Fibroblast of villous mesenchyme (primary cell): ENCODE measurements at places on chromosomes 5 and 9. TPM values are rescaled to one million over a fixed set of nuclear protein-coding genes. Genes with fewer than 3 reads are reported as not detected.

- no peak for DNase-seq
Observed at GRCh38 chr9:122420315-122420714, 49.5 kb downstream of the PTGS1 start.

DNA sequence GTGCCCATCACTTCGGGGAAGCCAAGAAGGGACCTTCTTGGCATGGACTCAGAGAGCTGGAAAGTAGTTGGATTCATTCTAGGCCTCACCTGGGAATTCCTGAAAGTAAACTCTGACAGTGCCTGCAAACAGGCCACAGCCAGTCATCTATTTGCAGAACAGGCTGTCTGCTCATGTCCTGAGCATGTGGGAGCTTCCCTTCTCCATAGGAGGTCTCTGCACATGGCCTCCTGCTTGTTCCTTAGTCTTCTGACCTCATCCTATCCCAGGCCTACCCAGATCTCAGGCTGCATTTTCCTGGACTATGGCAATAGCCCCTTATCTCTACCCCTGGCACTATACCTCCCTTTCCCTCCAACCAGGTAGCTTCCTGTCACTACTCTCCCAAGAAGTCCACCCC, 67.2 kb upstream of the FSTL4 start:
- no peak for DNase-seq

- DNase-seq = no peak
Observed at GRCh38 chr9:87086221-87086818, 139.0 kb upstream of the GAS1 start.

- no peak for DNase-seq
Observed at GRCh38 chr9:12989669-12990068, 214.8 kb downstream of the LURAP1L start.

DNA sequence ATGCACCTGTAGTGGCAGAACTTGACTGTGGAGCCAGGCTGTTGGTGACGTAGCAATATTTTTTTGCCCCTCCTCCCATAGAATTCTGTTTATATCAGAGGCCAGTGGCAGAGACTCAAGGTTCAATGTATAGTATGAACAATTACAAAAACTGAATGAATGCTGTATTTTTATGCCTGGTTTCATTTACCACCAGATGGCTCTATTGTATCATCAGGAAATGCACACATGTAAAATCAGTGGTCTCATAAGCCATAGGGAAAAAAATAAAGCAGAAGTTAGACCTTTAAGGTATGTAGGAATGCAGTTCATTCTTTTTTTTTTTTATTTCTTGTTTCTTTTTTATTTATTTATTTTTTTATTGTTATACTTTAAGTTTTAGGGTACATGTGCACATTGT, 43.6 kb downstream of the CCDC192 start:
- peak; percentile 35 for DNase-seq

DNA sequence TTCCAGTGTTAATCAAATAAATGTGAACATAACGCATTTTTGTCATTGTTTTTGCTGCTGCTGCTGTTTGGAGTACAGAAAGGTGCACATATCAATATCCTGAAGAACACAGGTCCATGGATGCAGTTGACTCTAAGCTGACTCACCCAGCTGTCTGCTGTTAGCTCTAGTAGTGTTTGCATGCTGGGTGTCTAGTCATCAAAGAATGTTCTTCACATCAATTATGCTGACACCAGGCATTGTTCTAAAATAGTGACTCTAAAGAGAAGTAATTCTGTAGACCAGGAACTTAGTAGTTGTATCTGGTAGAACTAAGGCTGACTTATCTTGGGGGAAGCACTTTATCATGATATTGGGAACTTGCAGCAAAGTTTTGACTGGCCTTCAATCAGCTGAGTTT, 55.7 kb upstream of the DPYSL3 start:
- DNase-seq = no peak

GRCh38 chr5:36041537-36041845, 25.2 kb downstream of the UGT3A2 start:
- DNase-seq = no peak

- DNase-seq = peak; percentile 26
Observed at GRCh38 chr5:174323878-174324281, 278.4 kb downstream of the NSG2 start.

DNA sequence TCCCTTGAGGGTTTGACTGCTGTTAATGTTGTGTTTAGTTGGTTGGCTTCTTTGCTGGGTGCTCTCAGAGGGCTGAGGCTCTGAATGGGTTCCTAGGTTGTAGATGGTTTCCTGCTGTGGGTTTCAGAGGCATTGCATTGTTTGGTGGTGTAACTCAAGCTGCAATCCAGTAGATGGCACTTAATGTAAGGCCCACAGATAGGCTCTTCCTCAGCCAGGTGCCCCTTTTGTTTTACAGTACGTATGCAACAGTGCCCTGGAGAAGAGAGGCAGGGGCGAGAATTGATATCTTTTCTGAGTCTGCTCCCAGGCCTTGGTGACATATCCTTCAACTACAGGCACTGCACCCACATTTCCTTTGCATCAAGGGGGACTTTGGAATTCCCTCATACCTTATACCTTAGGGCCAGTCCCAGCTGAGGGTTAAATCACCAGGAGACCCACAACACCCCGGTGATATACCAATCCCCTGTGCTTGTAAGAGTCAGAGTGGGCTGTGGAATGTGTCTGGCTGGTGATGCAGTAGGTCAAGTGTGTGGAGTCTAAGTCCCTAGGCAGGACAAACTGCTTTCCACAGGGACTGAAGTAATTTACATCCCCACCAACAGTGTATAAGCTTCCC, 7.0 kb upstream of the UGT3A2 start:
- no peak for DNase-seq

DNA sequence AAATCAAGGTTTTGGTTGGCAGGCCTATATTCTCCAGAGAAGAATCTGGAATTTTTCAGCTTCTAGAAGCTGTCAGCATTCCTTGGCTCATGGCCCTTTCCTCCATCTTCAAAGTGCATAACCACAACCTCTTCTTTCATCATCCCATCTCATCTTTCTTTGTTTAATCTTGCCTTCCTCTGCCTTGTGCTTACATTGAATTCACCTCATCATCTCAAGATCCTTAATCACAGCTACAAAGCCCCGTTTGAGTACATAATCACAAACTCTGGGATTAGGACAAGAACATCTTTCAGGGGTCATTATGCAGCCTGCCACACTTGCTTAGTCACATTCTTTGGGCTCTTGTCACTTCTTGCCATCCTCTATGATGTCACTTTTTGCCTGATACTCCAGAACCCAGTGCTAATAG, 130.3 kb downstream of the FOXD1 start:
- DNase-seq = no peak

DNA sequence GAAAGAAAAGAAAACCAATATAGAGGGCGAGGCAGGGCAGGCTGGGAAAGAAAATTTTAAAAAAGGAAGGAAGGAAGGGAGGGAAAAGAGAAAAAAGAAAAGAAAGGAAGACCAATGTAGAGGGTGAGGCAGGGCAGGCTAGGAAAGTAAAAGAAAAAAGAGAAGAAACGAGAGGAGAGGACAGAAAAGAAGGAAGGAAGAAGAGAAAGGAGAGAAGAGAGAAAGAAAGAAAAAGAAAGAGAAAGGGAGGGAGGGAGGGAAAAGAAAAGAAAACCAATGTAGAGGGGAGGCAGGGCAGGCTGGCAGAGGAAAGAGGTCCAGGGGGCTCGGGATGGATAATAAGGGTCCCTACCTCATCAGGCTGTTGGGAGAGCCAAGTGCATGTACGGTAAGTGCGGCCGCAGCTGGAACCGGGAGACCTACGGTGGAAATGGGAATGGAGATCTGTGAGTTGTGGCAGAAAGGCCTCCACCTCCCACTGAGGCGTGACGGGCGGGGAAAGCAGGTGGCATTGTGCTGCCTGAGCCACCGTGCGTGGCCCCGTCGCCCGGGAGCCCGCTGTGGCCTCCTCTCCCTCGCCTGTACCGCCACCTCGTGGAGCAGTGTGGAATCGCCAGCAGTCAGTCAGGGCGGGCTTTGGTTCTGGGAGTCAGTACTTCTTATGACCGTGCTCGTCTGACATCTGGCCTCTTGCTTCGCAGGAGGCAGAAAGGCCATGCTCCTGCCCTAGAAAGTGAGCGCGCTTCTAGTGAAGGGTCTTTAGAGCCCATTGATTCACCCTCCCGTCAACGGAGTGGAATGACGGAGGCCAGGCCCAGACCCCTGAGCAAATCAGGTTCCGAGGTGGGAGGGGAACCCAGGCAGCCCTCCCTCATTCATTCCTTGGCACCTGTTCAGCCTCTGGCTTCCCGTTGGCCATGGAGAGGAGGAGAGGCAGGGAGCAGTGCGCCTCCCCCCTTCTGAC, 10.4 kb upstream of the NHP2 start:
- peak; percentile 62 for DNase-seq

DNA sequence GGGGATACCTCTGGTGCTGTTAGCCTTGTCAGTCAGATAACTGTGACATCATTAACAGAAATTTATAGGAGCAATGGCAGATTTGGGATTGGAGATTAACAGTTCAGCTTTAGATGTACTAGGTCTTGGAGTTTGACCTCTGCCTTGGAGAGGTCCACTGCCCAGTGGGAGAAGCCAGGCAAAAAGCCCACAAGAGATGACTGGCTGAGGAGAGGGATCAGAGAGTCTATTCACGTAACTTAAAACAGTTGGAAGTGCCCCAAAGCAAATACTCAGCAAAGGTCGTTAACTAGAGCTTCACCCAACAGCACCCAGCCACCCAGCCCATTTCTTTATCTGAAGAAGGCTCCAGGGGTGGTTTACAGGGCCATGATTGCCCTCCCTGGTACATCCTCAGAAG, 232.7 kb upstream of the PPP1R2B start:
- no peak for DNase-seq

GRCh38 chr9:126683698-126684044, 69.9 kb downstream of the LMX1B start:
- no peak for DNase-seq

DNA sequence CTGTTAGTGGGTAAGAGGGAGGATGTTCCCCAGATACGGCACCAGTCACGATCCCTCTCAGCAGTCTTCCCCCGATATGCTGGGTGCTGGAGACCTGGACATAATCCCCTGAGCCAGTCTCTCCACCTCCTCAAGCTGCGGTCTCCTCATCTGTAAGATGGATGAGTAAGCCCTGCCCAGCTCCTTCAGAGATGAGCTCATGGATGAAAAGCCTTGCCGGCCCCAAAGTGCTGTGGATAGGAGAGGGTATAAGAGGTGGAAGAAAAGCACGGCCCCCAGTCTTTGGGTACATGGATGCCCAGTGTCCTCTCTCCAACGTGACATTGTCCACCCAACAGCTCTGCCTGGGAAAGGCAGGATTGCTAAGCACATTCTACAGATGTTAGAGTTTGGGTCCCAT, 4.5 kb downstream of the CAMK2A start:
- no peak for DNase-seq

DNA sequence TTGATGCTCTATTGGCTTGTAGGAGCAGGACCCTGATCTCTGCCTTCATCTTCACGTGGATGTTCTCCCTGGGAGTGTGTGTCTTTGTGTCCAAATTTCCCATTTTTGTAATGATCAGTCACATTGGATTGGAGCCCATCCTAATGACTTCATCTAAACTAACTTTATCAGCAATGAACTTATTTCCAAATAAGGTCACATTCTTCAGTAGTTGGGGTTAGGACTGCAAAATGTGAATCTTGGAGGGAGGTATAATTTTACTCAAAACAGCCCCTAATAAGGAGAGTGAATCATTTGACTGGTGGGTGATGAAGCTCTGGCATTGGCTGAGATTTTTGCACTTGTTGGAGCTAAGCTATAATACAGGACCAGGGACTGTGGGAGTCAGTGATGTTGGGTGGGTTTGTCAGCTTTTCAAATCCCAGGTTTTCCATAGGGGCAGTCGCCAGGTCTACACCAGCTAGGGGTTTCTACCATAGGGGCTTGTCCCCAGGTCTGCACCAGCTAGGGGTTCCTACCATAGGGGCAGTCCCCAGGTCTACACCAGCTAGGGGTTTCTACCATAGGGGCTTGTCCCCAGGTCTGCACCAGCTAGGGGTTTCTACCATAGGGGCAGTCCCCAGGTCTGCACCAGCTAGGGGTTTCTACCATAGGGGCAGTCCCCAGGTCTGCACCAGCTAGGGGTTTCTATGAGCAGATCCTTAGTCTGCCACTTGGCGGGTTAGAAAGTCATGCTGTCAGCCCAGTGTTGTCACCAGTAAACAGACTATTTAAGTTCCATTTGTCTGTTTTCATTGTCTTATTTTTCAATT, 382.6 kb upstream of the DAP start:
- no peak for DNase-seq

DNA sequence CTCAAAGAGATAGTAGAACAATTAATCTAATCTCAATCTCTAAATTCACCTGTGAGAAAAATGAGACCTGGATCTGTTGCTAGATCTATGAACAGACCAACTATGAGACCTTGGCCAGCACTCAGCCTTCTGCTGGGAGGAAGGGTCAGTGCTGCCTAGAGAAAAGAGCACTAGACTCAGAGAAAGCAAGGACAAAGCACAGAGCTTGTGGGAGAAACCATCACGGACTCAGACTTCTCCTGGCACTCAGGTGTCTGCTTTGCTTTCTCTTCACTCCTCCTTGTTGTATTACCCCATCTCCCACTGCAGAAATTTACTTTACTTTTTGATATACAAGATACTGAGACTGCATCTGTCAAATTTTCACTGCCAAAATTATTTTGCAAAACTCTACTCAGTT, 890.0 kb upstream of the NUDT12 start:
- no peak for DNase-seq

GRCh38 chr5:59637884-59638580, 255.5 kb downstream of the PDE4D start:
- DNase-seq = no peak

DNA sequence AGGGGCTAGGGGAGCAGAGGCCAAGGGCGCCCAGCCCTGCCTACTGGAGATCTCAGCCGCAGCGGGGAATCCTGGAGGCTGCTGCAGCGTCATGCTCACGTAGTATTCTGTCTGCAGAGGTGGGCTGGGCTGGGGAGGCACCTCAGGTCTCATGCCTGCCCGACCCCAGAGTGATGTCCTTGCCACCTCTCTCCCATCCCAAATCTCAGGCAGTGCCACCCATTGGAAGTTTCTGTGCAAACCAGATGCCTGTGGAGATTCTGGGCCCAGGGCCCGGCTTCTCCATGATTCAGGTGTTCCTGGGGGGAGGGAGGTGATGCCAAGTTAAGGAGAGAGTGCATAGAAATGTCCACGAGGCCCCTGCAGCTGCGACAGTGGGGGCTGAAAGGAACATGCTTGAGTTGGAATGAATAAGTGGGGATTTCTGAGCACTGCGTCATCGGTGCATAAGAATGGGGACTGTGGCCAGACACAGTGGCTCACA, 72.0 kb downstream of the ANKRD33B start:
- DNase-seq = no peak

- peak; percentile 26 for DNase-seq
Observed at GRCh38 chr9:35646153-35646532, 4.6 kb downstream of the SIT1 start.

GRCh38 chr5:26518065-26518464, 520.3 kb downstream of the CDH9 start:
- DNase-seq = no peak

GRCh38 chr9:27933210-27934025, 360.1 kb upstream of the C9orf72 start:
- no peak for DNase-seq

The PPP3R2 gene
- total RNA-seq = not detected in 2 replicates

The MIER3 gene
- 18.4 and 28.9 TPM in 2 replicates for total RNA-seq

The GABRP gene
- total RNA-seq = not detected in 2 replicates

The MRPL22 gene
- 11.7 and 12.9 TPM in 2 replicates for total RNA-seq

The NPR2 gene
- total RNA-seq = 16.4 and 19.9 TPM in 2 replicates

The OR5C1 gene
- not detected in 2 replicates for total RNA-seq

The SNCB gene
- not detected in 2 replicates for total RNA-seq

The MSX2 gene
- total RNA-seq = 0.32 and 0.43 TPM in 2 replicates

The SLIT3 gene
- under 0.01 and 0.64 TPM in 2 replicates for total RNA-seq

The IL33 gene
- 1.3 and 7.3 TPM in 2 replicates for total RNA-seq

The SPAAR gene
- total RNA-seq = not detected in 2 replicates

The TAF11L14 gene
- not detected in 2 replicates for total RNA-seq

The FAM174A gene
- total RNA-seq = 20.3 and 24.5 TPM in 2 replicates

The EIF4E1B gene
- not detected in 2 replicates for total RNA-seq

The ZDHHC11B gene
- total RNA-seq = not detected in 2 replicates

The TRIM41 gene
- 9.9 and 12.2 TPM in 2 replicates for total RNA-seq

The ZNF484 gene
- 12.6 and 15.1 TPM in 2 replicates for total RNA-seq
